ENCODE measurements at places on chromosomes 2 and 18.

GRCh38 chr2:163312713-163313112 lies 423.1 kb downstream of the FIGN start:
- DNase-seq, result no peak

DNA sequence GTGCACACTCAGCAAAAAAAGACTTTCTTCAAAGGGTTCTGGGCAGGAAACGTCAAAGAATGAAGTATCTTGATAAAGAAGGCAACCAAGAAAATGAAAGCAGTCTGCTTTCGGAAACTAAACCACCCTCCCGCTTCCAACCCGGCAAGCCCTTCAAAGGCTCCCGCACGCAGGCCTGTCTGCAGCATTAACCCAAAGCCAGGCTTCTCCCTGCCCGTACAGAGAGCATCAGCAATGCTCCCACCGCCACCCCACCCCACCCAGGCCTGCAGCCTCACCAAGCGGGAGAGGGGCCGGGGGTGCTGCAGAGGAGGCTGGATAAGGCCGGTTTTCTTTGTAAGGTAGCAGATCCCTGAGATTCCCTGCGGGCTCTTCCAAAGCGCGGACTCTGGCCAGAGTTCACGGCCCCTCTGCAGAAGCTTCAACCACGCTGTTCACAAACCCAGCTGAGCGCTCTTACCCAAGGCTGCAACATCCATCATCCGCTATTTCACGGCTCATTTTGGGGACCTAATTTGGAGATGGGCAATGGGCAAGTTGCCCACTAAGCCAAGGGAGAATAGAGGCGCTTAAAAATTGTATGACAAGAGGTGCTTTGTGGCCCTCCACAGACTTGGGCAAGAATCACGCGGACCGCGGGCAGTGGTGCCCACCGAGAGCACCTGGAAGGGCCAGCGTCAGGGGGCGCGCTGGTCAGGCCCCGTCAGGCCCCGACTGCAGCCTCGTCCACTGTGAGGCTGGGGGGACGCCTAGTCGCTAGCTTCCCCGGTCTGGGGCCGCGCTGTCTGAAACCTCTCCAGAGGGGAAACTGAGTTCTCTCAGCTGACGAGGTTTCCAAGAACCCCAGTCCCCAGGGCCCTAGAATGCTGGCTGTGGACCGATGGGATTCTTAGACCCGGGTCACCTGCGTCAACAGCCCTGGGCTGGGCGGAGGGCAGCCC lies 225.4 kb upstream of the ID2 start:
- DNase-seq, result no peak

DNA sequence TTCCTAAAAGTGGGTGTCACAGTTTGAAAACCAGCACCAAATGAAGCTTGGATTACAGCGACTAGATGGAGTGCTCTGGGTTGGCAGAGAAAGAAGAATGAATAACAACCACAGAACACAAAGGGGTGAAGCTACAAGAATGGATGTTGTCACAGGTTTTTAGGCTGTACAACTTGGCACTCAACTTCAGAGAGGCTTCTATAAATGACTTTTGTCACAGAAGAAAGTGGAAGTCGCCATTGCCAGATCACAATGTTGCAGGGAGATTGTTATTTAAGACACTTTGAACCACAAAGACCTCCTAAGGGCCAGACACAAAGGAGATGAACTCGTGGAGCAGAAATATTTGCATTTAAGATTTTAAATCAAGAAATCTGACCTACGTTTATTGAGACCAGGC lies 354.2 kb downstream of the CDH7 start:
- DNase-seq, result no peak

- DNase-seq, result no peak
These were observed 56.8 kb downstream of the AGFG1 start for GRCh38 chr2:227528803-227529202.

DNA sequence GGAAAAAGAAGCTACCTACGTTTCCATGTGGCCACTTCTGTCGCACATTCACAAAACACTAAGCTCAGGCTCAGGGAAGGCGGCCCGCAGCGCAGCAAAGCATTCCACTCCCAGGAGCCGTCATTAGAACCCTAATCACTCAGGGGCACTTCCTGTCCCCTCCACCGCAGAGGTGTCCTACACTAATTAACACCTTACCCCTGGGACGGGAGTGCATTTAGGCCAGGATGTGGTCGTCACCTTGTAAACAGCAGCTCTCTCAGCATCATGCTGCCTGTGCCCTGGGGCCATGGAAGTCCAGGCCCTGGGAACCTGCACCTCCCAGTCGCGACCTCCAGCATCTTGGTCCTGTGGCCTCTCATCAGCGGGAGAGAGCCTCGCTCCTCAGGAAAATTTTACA lies 359.8 kb upstream of the SALL3 start:
- DNase-seq, result no peak

DNA sequence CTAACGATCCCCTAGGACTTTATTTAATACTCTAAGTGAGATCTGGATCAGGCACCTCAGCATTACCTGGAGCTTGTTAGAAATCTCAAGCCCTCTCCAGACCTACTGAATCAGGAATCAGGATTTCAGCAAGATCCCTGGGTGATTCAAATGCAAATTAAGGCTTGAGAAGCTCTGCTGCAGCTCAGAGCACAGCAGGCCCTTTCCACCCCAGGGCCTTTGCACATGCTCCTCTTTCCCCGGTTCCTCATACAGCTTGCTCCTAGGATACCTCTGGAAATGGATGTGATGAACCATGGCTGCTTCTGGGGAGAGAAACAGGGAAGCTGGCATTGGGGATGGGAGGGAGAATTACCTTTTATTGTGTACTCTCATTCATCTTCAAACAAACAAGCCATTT lies 40.3 kb upstream of the MGAT4A start:
- DNase-seq, result no peak

DNA sequence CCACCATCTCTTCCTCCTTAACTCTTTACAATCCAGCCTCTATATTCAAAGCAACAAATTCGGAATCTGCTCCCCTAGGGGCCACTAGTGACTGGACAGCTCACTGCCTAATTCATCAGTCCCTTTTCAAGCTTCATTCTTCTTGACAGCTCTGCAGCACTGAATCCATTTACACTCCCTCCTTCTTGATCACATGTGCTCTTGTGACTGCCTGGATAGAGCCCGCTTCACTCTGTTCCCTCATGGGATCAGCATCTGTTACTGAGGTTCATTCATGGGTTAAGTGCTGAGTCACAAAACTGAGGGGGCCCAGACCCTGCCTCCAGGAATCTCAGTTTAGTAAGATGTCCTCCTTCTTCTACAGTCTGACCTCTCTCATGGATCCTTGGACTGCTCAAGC lies 81.5 kb downstream of the CYRIA start:
- DNase-seq, result no peak

GRCh38 chr2:1538663-1539062 lies 125.4 kb downstream of the TPO start:
- DNase-seq, result no peak

DNA sequence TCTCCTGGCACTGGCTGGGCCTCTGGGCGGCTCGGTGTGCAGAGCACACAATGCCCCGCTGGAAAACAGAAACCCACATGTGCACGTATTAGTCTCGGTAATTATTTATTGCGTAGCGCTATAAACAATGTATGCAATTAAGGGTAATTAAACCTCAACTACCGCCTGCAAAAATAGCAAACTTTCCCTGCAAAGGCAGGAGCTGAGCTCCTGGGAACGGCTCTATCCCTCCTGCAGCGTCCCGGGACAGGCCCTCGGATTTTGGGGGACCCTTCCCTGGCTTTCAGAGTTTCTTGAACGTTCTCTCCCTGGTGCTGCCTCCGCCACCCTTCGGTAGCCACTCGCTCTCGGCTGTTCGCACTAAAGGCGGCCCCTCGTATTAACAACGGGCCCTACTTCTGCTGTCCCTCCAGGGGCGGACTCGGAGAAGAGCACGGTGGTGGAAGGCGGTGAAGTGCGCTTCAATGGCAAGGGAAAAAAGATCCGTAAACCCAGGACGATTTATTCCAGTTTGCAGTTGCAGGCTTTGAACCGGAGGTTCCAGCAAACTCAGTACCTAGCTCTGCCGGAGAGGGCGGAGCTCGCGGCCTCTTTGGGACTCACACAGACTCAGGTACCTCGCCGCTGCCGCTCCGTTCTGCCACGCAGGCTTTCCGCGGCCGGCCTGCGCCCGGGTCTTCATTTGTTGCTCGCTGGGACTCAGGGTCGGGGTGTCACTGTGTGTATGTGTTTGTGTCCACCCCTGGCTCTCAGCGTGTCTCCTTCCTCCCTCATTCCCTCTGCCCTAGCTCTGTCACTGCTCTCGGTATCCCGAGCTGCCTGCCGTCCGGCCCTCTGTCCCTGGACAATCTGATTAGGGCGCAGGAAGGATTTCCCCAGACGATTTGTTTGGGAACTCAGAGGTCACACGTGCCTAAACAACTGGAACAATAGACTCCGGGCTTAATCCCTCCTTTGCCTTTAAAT lies 1.2 kb downstream of the DLX1 start:
- no peak for DNase-seq

DNA sequence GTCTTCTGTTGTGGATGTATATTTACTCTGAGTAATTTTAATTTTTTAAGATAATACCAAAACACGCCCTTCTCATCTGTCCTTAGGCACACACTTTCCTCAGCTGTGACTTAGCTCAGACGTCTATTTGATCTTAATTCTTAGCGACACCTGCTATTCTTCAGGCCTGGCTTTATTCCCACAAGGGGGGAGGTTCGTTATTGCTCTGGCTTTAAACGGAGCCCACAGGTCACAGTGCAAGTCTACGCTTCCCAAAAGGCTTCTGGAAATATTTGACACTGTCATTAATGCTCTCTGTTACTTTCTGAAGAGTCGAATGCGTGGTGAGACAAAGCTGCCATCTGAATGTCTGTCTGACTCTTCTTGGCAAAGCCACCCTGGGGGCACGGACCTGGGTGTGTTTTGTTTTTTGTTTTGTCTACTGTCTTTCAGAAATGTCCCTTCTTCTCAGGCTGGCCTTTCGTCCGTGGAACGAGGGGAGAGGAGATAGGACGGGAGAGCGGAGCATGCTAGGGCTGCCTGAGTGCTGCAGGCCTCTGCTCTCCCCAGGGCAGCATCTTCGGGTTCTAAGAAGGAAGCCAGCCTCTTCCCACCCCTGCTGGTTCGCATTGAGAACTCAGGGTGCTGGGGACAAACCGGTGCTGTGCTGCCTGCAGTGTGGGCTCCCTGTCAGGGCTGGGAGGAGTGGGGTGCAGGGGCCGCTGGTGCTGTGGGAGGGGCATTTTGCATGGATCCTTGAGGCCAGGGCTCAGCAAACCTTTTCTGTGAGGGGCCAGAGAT lies 61.9 kb downstream of the ASAP2 start:
- DNase-seq, result no peak

- no peak for DNase-seq
These were observed 21.7 kb downstream of the TMX3 start for GRCh38 chr18:68693091-68693815.

GRCh38 chr2:2933426-2933825 lies 444.2 kb downstream of the EIPR1 start:
- DNase-seq, result no peak

DNA sequence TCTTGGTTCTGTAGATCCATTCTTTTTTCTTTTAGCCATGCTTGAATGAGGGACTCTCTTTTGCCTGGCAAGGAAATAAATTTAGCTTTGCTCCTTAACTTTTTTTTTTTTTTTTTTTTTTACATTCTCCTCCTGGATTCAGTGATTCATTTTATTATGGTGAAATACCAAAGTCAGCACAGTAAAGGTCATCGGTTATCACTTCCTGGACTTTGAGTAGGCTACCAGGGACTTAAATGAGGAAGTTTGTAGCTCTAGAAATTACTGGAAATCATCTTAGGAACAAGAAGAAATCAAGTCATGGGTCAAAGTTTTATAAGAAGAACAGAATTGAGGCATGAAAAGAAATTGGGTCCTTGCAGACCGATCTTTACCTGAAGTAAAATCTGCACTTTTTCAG lies 75.0 kb downstream of the SOCS6 start:
- DNase-seq, result no peak

GRCh38 chr18:69947361-69948133 lies at the start of gene CD226:
TSS of gene CD226 (minus strand) at chr18:69947873. CDS start at chr18:69947406, 467 bp downstream.
- no peak for DNase-seq

GRCh38 chr2:15640261-15640711 lies 48.6 kb downstream of the DDX1 start:
- no peak for DNase-seq

DNA sequence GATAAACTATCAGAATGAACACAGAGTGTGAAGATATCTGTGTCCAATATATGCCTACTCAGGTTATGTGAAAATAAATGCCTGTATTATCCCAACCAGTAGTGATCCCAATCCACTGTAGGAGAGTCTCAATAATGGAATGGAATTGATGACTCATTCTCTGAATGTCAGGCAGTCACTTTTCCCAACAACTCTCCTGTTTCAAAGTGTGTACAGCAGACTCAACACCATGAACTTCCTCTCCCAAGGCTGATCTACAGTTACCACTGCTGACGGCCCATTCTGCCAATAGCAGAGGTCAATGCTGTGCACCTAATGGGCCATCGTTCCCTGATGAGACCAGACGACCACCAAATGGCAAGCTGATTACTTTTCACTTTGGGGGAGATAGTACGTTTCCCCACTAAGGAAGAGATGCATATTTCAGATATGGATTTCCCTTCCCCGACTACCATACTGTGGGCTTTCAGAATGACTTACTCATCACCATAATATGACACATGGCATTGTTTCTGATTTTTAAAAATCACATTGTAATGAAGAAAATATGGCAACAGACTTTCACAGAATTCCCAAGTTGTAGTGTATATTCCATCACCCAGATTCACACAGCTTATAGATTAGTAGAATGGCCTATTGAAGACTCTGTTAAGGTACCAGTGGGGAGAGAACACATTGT lies 601.7 kb upstream of the VRK2 start:
- DNase-seq, result no peak

DNA sequence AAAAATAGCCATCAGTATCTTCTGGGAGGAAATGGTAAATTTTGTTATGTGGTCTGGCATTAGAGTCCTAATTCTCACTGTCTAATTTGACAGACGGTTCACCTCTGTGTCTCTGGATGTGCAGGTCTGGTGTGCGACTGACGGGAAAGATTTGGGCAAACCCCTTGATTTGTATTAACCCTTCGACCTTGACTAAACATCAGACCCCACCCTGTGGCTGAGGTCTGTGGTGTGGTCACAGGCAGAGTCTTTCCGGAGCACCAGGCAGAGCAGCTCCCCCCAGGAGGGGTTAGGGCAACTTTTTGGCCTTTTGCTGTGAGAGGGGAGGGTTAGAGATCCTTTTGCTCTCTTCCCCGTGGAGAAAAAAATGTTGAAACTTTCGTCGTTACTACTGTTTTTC lies 6.4 kb downstream of the TWIST2 start:
- no peak for DNase-seq

Measured in Right ventricle myocardium superior (tissue), 1 donor.